ENCODE measurements at places on chromosomes 5 and 9.

- peak; percentile 57 for DNase-seq
- H3K27ac ChIP-seq: peak overlapping the region; percentile 7
- H3K27me3 ChIP-seq: no peaks in the 10 kb centered on the region
- peaks cover 18% of the 10 kb centered on the region for H3K4me1 ChIP-seq
- H3K4me3 ChIP-seq: no peak overlapping the region
- H3K36me3 ChIP-seq: no peaks in the 10 kb centered on the region
Observed at GRCh38 chr9:120710110-120710981, 3.9 kb downstream of the MEGF9 start.

- no peaks in the 10 kb centered on the region for H3K36me3 ChIP-seq
- no peak for DNase-seq
- no peaks in the 10 kb centered on the region for H3K27me3 ChIP-seq
- no peak overlapping the region for H3K27ac ChIP-seq
- no peak overlapping the region for H3K4me3 ChIP-seq
Observed at GRCh38 chr5:123429993-123430392, 6.8 kb upstream of the CEP120 start.

GRCh38 chr9:18543406-18544192, 69.6 kb downstream of the ADAMTSL1 start:
- no peak for DNase-seq
- H3K4me1 ChIP-seq: no peaks in the 10 kb centered on the region
- H3K4me3 ChIP-seq: no peak overlapping the region
- H3K27ac ChIP-seq: no peak overlapping the region

DNA sequence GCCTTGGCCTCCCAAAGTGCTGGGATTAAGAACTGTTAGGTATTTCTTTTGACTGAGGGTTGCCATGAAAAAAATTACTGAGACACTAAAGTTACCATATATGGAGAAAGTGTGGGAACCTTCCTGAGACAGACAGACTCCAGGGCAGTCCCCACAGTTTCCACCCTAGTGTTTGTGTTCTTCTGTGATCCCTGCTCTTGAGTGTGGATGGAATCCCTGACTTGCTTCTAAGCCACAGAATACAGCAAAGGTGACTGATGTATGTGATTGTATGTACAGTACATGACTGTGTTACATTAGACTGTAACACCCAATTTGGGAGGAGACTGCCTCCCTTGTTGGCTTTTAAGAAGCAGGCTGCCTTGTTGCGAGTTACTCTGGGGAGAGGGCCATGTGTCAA, 24.7 kb upstream of the ADAM19 start:
- no peaks in the 10 kb centered on the region for H3K27me3 ChIP-seq
- H3K4me1 ChIP-seq: peaks cover 21% of the 10 kb centered on the region
- H3K4me3 ChIP-seq: no peak overlapping the region
- no peaks in the 10 kb centered on the region for H3K36me3 ChIP-seq
- no peak for DNase-seq

GRCh38 chr5:2156358-2157059, 273.8 kb upstream of the IRX4 start:
- H3K4me3 ChIP-seq: no peak overlapping the region
- DNase-seq: no peak
- H3K27me3 ChIP-seq: no peaks in the 10 kb centered on the region

- no peak overlapping the region for H3K27ac ChIP-seq
- no peaks in the 10 kb centered on the region for H3K4me1 ChIP-seq
- H3K4me3 ChIP-seq: no peak overlapping the region
- 0 out of 2 replicates have a peak, but pooled peaks cover 2% of the 10 kb centered on the region for H3K27me3 ChIP-seq
- DNase-seq: no peak
Observed at GRCh38 chr5:45205403-45205961, 396.7 kb downstream of the MRPS30 start.

DNA sequence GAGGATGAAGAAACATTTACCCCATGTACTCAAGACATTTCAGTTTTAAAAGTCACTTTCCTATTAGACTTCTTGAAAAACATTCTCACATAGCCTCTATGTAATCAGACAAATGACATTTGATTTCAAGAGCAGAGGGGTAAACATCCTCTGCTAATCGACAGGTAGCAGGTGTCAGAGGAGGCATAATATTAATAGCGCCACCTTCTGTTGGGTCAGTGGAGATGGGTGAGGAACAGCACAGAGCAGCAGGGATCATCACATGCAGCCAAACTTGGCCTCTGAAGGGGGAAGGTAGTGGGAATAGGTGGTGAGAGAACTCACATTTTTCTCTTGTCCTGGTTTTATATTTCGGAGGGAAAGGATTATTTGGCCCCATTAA, 3.3 kb upstream of the LSM11 start:
- peak; percentile 29 for DNase-seq
- H3K4me1 ChIP-seq: peaks cover 7% of the 10 kb centered on the region
- no peaks in the 10 kb centered on the region for H3K27me3 ChIP-seq
- no peak overlapping the region for H3K27ac ChIP-seq
- peaks cover 27% of the 10 kb centered on the region for H3K36me3 ChIP-seq

- H3K4me1 ChIP-seq: no peaks in the 10 kb centered on the region
- H3K4me3 ChIP-seq: no peak overlapping the region
- H3K27ac ChIP-seq: no peak overlapping the region
- no peak for DNase-seq
- 0 out of 2 replicates have a peak, but pooled peaks cover 3% of the 10 kb centered on the region for H3K27me3 ChIP-seq
- H3K36me3 ChIP-seq: no peaks in the 10 kb centered on the region
Observed at GRCh38 chr5:134642931-134643530, 5.6 kb upstream of the SEC24A start.

GRCh38 chr9:110546411-110546871, 33.1 kb downstream of the SVEP1 start:
- H3K4me1 ChIP-seq: peaks cover 16% of the 10 kb centered on the region
- no peaks in the 10 kb centered on the region for H3K27me3 ChIP-seq
- H3K27ac ChIP-seq: no peak overlapping the region
- no peak for DNase-seq

DNA sequence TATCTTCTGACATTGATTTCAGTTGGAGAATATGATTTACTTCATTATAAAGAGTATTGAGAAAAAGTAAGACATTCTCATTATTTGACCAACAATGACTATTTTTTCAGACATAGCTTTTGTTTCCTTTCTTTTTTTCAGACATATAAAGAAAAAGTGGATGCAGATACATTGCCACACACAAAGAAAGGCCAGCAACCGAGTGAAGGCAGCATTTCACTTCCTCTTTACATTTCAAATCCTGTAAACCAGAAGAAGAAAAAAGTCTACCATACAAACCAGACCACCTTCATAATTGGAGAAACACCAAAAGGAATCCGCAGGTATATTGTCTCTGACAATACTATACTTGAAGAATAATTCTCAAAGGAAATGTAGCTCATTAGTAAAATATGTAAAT, 128.9 kb downstream of the ERCC6L2 start:
- H3K36me3 ChIP-seq: peaks cover 10% of the 10 kb centered on the region
- DNase-seq: no peak
- peaks cover 11% of the 10 kb centered on the region for H3K4me1 ChIP-seq
- H3K4me3 ChIP-seq: no peak overlapping the region
- H3K27me3 ChIP-seq: no peaks in the 10 kb centered on the region
- H3K27ac ChIP-seq: no peak overlapping the region

GRCh38 chr5:68476854-68477253, 261.3 kb downstream of the PIK3R1 start:
- no peaks in the 10 kb centered on the region for H3K36me3 ChIP-seq
- no peak overlapping the region for H3K27ac ChIP-seq
- no peak overlapping the region for H3K4me3 ChIP-seq
- peaks cover 31% of the 10 kb centered on the region for H3K4me1 ChIP-seq
- no peak for DNase-seq

- H3K4me1 ChIP-seq: no peaks in the 10 kb centered on the region
- no peaks in the 10 kb centered on the region for H3K36me3 ChIP-seq
- DNase-seq: no peak
- no peaks in the 10 kb centered on the region for H3K27me3 ChIP-seq
- H3K4me3 ChIP-seq: no peak overlapping the region
Observed at GRCh38 chr5:30838936-30839496, 354.5 kb upstream of the CDH6 start.

- DNase-seq: no peak
- no peaks in the 10 kb centered on the region for H3K36me3 ChIP-seq
- no peak overlapping the region for H3K4me3 ChIP-seq
Observed at GRCh38 chr5:170495825-170496661, 7.8 kb upstream of the KCNIP1 start.

DNA sequence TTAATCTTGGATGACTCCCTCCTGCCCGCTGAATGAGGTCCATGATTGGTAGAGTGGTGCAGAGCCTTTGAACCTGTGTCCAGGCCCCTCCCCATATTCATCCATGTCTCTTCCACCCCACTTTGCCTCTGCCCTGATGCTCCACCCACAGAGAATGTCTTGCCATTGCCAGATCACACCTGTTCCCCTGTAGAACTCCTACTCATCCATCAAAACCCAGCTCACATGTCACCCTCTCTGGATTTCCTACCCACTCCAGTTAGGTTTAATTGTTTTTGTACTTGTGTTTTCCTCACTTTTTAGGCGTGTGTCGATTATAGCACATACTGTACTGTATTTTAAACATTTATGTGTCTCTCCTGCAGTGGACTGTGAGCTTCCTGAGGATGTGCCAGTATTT, 107.0 kb upstream of the CTSL start:
- H3K36me3 ChIP-seq: peaks cover 24% of the 10 kb centered on the region
- H3K27ac ChIP-seq: no peak overlapping the region
- no peak for DNase-seq
- H3K4me3 ChIP-seq: no peak overlapping the region
- no peaks in the 10 kb centered on the region for H3K27me3 ChIP-seq

DNA sequence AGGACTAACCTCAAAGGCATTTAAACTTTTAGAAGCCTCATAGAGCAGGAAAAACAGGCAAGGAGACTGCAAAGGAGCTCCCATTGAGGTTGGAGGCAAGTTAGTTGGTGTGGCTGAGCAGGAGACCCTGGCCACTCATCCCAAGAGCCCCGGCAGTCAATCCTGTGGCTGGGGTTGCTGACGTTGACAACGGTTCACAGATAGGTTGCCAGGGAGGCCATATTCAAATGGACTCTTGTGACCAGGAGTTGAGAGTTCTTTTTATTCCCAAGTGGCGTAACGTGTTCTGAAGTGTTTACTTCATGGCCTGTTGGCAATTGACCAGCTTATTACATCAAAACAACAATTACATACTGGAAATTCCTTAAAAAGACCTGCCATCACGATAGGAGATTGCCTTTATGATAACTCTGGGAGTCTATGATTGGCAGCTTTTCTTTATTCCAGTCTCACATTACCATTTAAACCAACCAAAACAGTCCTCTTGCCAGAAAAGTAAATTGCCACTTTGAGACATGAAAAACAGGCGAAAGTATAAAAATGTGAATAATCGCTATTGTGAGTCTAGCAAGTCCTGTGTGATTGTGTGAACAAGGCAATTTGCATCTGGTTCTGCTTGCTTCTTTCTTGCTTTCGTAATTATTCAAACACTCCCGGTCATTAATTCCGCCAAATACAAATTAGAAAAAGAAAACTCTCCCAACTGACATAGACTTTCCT, 394.9 kb downstream of the MED10 start:
- no peak overlapping the region for H3K27ac ChIP-seq
- H3K27me3 ChIP-seq: no peaks in the 10 kb centered on the region
- no peak for DNase-seq
- no peaks in the 10 kb centered on the region for H3K36me3 ChIP-seq
- no peaks in the 10 kb centered on the region for H3K4me1 ChIP-seq

- H3K4me1 ChIP-seq: no peaks in the 10 kb centered on the region
- no peak for DNase-seq
- no peaks in the 10 kb centered on the region for H3K27me3 ChIP-seq
- H3K36me3 ChIP-seq: no peaks in the 10 kb centered on the region
- H3K4me3 ChIP-seq: no peak overlapping the region
Observed at GRCh38 chr9:93004561-93004960, 53.9 kb upstream of the SUSD3 start.

GRCh38 chr5:73031839-73032238, 76.0 kb downstream of the FCHO2 start:
- H3K4me1 ChIP-seq: peaks cover 8% of the 10 kb centered on the region
- no peaks in the 10 kb centered on the region for H3K27me3 ChIP-seq
- no peak overlapping the region for H3K27ac ChIP-seq
- no peak overlapping the region for H3K4me3 ChIP-seq

DNA sequence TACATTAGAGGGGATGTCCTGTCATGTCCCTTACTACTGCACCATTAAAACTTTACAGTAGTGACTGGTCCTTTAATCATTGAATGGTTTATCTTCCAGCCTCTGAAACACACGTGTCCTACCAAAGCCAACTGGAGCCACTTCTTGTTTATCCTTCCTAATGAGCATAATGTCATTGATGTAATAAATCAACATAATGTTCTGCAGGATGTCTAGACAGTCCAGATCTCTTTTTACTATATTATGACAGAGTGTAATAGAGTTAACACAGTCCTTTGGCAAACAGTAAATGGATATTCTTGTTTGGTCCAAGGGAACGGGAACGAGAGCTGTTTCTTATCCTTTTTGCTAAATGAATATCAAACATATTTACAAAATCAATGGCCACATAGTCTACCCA, 88.1 kb upstream of the PTPRD start:
- H3K27ac ChIP-seq: no peak overlapping the region
- H3K4me3 ChIP-seq: no peak overlapping the region
- DNase-seq: no peak

GRCh38 chr9:116002181-116002580, 151.4 kb upstream of the PAPPA start:
- DNase-seq: no peak
- no peaks in the 10 kb centered on the region for H3K27me3 ChIP-seq
- H3K4me3 ChIP-seq: no peak overlapping the region
- no peak overlapping the region for H3K27ac ChIP-seq

DNA sequence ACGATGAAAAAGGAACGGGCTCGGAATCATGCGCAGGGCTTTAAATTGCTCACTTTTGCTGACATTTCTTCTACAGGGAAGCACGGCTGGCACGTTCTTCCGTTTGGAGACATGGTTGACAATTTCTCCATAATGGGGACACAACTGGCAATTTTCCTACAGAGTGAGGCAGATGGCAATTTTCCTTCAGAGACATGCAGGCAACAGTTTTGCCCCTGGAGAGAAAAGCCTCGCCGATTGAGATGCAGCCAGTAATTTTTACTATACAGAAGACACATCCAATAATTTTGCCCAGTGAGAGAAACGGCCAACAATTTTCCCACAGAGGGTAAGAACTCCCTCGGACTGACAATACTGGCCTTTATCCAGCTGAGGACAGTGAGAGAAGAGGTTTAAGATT, 90.9 kb upstream of the GPR151 start:
- no peak overlapping the region for H3K4me3 ChIP-seq
- H3K36me3 ChIP-seq: no peaks in the 10 kb centered on the region
- H3K27ac ChIP-seq: no peak overlapping the region
- no peaks in the 10 kb centered on the region for H3K27me3 ChIP-seq
- no peak for DNase-seq
- H3K4me1 ChIP-seq: no peaks in the 10 kb centered on the region

GRCh38 chr5:181120761-181121160, 10.2 kb downstream of the OR2V1 start:
- no peaks in the 10 kb centered on the region for H3K36me3 ChIP-seq
- H3K27me3 ChIP-seq: peaks cover 12% of the 10 kb centered on the region
- no peak overlapping the region for H3K27ac ChIP-seq
- H3K4me3 ChIP-seq: no peak overlapping the region

- H3K4me3 ChIP-seq: no peak overlapping the region
- no peaks in the 10 kb centered on the region for H3K27me3 ChIP-seq
- no peak for DNase-seq
- no peak overlapping the region for H3K27ac ChIP-seq
Observed at GRCh38 chr5:134209477-134210245, 16.2 kb downstream of the PPP2CA start.

- DNase-seq: no peak
- H3K27me3 ChIP-seq: no peaks in the 10 kb centered on the region
- peaks cover 7% of the 10 kb centered on the region for H3K36me3 ChIP-seq
- peaks cover 14% of the 10 kb centered on the region for H3K4me1 ChIP-seq
Observed at GRCh38 chr5:77719666-77720363, 56.3 kb downstream of the TBCA start.

All from SJCRH30 (cell line).